ENCODE measurements at places on chromosomes 2 and 18. TPM values are rescaled to one million over a fixed set of nuclear protein-coding genes. Genes with fewer than 3 reads are reported as not detected.
A peak's percentile ranks its signal among the peaks of the same experiment; 100 is the strongest.

The CFC1 gene
- total RNA-seq: not detected

The TFCP2L1 gene
- total RNA-seq: 0.19 TPM

The SCN9A gene
- not detected for total RNA-seq

The INPP5D gene
- total RNA-seq: 105 TPM

The ITGB6 gene
- not detected for total RNA-seq

The DSC1 gene
- total RNA-seq: 2.7 TPM

The MC4R gene
- total RNA-seq: not detected

The AUP1 gene
- total RNA-seq: 202 TPM

The CNRIP1 gene
- not detected for total RNA-seq

DNA sequence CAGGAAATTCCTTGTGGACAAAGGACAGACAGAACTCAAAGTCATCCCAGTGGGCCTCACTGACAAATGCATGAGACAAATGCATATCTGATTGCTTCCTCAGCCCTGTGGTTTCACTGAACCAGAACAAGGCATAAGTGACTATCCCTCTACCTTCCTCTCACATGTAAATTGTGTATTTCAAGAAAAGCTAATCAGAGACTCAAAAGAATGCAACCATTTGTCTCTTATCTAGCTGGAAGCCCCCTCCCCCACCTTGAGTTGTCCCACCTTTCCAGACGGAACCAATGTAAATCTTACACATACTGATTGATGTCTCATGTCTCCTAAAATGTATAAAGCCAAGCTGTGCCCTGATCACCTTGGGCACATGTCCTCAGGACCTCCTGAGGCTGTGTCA lies 102.0 kb upstream of the TMEM200C start:
- no peak for DNase-seq

DNA sequence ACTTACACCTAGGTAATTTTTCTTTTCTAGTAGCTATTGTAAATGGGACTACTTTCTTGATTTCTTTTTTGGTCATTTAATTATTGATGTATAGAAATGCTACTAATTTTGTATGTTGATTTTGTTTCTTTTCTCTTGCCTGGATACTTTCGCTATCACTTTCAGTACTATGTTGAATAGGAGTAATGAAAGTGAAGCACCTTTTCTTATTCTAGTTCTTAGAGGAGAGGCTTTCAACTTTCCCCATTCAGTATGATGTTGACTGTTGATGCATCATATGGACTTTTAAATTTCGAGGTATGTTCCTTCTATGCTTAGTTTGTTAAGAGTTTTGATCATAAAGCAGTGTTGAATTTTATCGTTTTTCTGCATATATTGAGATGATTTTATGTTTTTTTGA lies 142.5 kb downstream of the CDH19 start:
- no peak for DNase-seq

DNA sequence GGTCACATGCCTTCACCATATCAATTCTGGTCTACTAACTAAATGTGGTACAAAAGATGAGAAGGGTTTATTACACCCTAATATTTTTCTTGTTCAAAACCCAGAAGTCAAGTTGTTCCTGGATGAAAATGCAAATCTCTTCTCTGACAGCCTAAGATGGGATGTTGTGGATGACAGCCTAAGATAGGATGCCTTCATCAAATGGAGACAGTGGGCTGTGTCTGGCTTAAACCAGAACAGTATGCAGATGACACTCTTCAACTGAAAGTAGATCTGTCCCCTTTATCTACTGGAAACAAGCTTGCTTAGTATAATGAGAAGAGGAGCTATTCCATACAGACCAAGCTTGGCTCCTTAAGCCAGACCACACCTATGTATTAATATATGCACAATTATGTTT lies 17.7 kb downstream of the NXPH2 start:
- no peak for DNase-seq

GRCh38 chr2:124025171-124025580 lies at the start of gene CNTNAP5:
Gene CNTNAP5, plus strand, starts transcription at chr2:124025287. Its CDS starts 364 bp downstream, at chr2:124025651.
- DNase-seq: no peak

- no peak for DNase-seq
Observed at GRCh38 chr18:42929857-42930256, 185.6 kb downstream of the RIT2 start.

- DNase-seq: no peak
Observed at GRCh38 chr2:95729597-95729955, 137.8 kb downstream of the TRIM43 start.

- DNase-seq: no peak
Observed at GRCh38 chr2:64675860-64676259, 22.1 kb upstream of the SERTAD2 start.

- no peak for DNase-seq
Observed at GRCh38 chr2:127408807-127409099, 9.5 kb upstream of the PROC start.

DNA sequence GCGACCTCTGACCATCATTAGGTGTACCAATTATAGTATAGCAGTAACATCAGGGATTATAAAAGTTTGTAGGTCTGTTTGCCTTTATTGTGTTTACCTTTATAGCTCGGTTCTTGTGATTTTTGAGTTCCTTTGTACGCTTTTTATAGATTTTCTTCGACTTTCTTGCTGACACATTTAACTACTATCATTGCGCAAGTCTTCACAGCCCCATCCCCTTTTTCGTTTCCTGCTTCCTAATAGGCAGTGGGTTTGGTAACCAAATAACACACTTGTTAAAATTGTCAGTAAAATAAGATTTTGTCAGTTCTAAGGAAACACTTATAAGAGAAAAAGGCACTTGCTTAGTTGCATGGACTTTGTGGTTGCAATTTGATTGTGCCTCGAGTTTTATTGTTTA lies 541.5 kb downstream of the LRP1B start:
- no peak for DNase-seq

- DNase-seq: no peak
Observed at GRCh38 chr2:218857371-218858137, 2.1 kb upstream of the WNT6 start.

DNA sequence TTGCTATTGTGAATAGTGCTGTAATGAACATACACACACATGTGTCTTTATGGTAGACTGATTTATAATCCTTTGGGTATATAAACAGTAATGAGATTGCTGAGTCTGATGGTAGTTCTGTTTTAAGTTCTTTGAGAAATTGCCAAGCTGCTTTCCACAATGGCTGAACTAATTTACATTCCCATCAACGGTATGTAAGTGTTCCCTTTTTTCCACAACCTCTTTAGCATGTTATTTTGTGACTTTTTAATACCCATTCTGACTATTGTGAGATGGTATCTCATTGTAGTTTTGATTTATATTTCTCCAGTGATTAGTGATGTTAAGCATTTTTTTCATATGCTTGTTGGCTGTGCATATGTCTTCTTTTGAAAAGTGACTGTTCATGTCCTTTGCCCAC lies 86.7 kb downstream of the TTC27 start:
- DNase-seq: no peak

- DNase-seq: no peak
Observed at GRCh38 chr2:45780541-45781463, 129.3 kb downstream of the PRKCE start.

- DNase-seq: no peak
Observed at GRCh38 chr2:126381091-126381490, 274.9 kb upstream of the GYPC start.

- no peak for DNase-seq
Observed at GRCh38 chr2:51921076-51921475, 889.1 kb upstream of the NRXN1 start.

DNA sequence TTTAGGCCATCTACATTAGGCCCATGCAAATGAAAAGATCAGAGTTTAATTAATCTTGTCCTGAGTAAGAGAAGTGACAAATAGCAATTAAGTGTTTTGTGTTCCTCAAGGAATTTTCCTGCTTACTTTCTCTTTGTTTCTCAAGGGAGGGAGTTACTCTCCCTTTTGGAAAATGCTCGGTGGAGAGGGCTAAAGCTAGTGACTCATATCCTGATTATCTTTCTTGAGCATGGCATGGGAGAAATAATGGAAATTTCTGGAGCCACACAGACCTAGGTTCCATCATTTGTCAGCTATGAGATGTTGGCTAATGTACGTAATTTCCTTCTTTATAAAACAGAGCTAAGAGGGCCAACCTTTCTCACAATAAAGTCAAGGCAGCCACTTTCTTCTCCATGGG lies 177.1 kb downstream of the ETAA1 start:
- DNase-seq: no peak

DNA sequence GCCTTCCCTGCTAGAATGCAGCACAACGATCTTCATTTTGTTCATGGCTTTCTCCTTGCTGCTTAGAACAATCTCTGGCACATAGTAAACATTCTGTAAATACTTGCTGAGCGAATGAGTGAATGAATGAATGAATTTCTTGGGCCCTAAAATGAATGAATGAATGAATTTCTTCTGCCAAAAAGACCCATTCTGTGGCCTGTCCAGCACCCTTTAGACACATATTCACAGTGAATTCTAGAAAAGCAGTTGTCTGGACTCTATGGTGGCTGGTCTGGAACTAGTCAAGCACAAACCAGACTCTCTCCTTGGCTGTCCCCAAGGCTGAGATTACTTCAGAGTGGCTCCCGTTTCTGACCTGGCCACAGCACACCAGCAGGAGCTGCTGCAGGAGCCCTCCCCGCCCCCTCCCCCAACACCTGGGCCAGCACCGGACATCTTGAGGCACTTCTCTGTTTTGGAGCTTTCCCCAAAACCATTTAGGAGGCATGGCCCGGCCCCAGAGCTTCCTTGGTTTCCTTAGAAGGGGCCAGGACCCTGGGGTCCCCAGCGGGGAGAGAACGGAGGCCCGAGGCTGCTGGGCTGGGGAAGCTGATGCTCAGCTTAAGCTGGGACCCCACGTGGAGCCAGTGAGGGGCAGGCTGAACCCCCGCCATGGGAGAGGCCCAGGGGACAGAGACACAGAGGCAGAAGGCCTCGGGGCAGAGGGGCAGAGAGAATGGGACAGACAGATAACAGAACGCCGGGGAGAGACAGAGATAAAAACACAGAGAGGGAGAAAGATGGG lies 159.0 kb downstream of the ZFP36L2 start:
- DNase-seq: no peak

GRCh38 chr2:229955663-229956062 lies 33.4 kb downstream of the FBXO36 start:
- DNase-seq: no peak

GRCh38 chr2:200609028-200609614 lies 23.3 kb downstream of the AOX1 start:
- DNase-seq: no peak

DNA sequence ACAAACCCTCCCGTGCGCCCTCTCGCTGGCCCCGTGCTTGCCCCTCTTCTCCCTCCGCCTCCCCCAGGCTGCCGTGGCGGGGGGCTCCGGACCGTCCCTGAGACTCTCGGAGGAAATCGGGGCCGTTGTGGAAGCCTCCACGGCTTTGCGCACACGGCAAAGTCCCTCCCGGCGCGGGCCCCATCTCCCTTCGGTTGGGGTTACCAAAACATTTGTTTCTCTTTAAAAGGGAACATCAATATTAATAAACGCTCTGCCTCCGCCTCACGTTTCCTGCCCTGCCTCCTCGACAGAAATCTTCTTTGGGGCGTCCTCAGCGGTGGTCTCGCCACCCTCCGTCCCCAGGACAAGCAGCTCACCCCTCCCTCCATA lies 3.8 kb downstream of the PAX3 start:
- no peak for DNase-seq

- DNase-seq: no peak
Observed at GRCh38 chr2:233799087-233799665, 21.0 kb downstream of the MROH2A start.

- DNase-seq: peak; percentile 67
Observed at GRCh38 chr2:216371721-216372702, at the start of gene MARCHF4. Gene MARCHF4, minus strand, starts transcription at chr2:216372483. Its CDS starts 2,223 bp downstream, at chr2:216370260.

- DNase-seq: no peak
Observed at GRCh38 chr2:130842770-130843169, 6.1 kb downstream of the ARHGEF4 start.

- DNase-seq: no peak
Observed at GRCh38 chr2:11967946-11968465, 221.6 kb downstream of the LPIN1 start.

DNA sequence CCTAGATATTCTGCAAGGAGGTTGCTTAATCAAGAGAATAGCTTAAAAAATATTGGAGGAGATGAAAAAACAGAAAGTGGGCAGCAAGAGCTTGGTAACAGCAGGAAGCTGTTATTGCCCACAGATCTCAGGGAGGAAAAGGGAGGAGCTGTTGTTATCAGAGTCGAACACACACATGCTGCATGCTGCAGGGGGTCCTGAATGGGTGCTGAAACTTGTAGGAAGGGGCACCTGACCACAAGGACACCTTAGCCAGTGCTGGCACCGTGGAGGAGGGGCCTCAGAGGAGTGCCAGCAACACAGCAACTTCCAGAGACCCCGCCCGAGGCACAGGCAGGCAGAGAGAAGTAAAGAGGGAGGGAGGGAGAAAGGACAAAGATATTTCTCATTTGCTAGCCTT lies 332.9 kb downstream of the SOCS6 start:
- DNase-seq: peak; percentile 37

GRCh38 chr2:165563468-165564225 lies 94.1 kb downstream of the CSRNP3 start:
- no peak for DNase-seq

Data from CD8-positive, alpha-beta T cell (primary cell).